ENCODE measurements at places on chromosomes 12 and 14.
A peak's percentile ranks its signal among the peaks of the same experiment; 100 is the strongest.

DNA sequence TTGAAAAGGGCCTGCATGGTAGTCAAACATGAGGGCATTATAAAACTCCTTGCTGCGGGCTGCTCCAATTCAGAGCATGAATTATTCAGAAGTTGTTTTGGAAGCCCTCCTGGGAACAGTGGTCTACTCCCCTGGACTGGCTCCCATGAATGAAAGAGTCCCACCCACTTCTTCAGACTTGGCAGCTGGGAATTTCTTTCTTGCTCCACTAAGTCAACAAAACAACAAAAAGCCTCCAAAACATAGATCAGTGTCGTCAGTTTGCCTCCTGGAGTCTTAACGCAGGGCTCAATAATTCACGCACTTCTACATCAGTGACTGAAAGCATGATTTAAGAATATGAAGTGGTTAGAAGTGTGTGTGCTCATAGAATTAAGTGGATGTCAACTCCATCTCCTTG lies 37.9 kb downstream of the AKAP6 start:
- no peak for DNase-seq

DNA sequence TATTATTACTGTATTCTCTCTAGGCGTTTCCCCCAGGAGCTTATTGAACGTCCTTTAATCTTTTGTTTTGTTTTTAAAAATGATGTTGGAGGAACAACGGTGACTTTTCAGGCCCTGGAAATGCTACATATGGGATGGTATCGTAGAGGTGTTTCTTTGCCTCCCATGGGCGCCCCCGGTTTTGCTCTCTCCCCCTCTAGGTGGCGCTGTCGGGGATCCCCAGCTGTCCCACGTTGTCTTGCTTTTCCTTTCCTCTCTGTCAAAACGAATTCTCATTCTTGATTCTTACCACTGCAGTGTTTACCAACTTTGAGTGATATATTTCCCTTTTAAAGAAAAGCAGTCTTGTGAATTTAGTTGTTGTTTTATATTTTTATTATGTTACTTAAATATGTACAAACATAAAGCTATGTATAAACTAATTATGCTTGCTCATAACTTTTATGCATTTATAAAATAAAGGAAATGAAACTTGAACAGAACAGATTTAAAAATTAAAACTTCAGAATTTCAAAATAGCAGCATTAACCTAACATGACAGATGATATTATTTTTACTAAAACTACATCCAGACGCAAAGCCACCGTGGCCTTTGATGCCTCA lies 171.9 kb downstream of the RGS6 start:
- peak; percentile 39 for DNase-seq

DNA sequence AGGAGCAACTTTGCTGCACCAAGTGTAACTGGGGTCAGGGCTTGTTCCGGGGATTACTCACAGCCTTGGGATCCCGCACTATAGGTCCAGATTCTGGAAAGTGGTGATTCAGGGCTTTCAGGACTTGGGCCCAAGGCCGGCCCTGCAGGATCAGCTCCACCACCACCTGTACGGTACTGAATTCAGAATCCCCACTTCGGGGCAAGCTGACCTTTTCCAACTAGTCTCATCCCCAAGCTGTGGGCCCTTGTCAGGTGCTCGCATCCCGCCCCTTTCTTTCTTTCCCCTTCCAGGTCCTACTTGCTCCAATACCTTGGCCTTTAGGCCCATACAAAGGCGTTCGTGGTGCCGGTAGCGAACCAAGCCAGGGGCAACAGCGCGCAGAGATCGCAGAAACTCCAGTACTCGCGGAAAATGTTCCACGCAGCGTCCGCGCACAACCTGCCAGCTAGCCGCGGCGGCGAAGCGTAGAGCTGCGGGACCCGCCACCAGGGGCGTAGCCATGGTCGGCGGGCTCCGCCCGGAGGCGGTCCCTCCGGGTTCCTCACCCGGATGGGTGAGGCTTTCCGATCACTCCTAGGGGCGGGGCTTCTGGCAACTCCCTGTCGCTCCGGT lies 487 bp downstream of the TINF2 start:
- DNase-seq = peak; percentile 97

GRCh38 chr12:130385193-130385592 lies 47.5 kb downstream of the PIWIL1 start:
- no peak for DNase-seq

- DNase-seq = no peak
Observed at GRCh38 chr12:42985506-42985905, 396.0 kb upstream of the PRICKLE1 start.

DNA sequence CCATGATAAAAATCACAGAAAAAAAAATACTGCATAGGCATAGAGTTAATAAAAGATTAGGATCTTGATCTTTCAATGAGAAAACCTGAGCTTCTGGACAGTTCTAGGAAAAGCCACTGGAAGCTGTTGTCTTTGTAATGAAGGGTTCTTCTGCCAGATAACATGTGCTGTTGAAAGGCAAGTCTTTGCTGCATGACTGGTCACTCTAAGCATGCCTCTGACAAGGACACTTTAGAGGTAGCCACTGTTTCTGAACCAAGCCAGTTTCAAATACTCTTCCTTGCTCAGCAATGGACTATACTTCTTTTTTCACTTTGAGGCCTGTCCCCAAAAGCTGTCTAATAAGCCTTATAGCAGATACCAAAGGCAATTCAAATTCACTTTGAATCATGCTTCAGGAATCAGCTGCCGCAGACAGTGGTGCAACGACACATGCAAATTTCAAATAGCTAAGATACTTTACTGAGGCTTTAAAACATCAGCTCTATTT lies 70.2 kb downstream of the BTG1 start:
- no peak for DNase-seq

GRCh38 chr12:92571844-92572543 lies 130.8 kb upstream of the PLEKHG7 start:
- no peak for DNase-seq

DNA sequence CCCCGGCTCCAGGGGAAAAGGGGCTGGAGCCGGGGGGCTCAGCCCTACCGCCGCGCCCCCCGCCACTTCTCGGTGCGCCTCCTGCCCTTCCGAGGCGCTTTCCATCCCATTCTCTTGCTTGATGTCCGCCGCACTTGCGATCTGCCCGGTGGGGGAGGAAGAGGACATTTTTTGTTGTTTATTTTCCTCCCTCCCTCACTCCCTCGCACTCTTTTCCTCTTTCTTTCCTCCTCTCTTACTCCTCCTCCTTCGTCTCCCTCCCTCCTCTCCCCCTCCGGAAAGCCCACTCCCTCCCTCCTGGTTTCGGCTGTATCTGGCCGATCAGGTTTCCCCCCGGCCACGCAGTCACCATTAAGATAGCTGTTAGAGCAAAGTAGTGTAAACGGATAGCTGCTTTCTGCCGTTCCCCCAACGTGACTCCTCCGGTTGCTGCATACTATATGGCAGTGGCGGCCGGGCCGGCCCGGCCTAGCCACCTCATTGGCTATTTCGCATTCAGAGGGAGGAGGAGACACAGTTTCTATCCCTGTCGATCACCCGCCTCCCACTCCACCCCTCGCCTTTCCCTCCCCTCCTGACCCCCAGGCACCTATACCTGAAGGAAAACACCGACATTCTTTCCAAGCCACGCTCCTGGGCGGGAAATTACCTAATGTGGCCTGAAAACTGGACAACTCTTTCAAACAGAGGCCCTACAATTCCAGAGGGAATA lies at the start of gene SIX4:
Gene SIX4 (minus strand): TSS at position 445 of the 712 bp plus-strand sequence. CDS start 277 bp downstream, at position 168.
- DNase-seq = peak; percentile 60

- no peak for DNase-seq
Observed at GRCh38 chr14:81311141-81311540, 89.0 kb downstream of the STON2 start.

DNA sequence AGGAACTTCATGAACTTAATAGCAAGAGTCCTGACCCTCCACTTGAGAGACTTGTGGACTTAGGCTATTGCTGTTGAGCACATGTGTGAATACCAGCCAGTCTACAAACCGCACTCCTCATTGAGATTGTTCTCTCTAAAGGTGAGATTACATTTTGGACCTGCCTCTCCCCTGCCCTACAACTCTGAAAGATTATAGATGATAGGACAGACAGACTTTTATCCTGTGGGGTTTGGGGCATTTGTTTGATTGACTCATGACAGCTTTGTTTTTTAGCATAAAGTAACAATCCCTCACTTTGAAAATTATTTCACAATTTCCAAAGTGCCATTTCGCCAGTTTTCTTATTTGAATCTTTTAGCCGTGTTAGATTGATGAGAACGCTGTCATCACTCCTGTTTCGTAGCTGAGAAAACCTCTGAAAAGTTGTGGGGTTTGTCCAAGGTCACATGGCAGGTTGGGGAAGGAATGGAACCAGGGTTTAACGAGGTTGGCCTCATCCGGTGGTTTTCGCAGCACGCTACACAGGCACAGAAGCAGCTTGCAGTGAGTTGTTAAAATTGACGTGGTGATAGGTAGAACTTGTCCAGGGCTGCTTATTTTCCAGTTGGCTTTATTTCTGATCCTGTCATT lies 836 bp downstream of the EVL start:
- DNase-seq = peak; percentile 52

DNA sequence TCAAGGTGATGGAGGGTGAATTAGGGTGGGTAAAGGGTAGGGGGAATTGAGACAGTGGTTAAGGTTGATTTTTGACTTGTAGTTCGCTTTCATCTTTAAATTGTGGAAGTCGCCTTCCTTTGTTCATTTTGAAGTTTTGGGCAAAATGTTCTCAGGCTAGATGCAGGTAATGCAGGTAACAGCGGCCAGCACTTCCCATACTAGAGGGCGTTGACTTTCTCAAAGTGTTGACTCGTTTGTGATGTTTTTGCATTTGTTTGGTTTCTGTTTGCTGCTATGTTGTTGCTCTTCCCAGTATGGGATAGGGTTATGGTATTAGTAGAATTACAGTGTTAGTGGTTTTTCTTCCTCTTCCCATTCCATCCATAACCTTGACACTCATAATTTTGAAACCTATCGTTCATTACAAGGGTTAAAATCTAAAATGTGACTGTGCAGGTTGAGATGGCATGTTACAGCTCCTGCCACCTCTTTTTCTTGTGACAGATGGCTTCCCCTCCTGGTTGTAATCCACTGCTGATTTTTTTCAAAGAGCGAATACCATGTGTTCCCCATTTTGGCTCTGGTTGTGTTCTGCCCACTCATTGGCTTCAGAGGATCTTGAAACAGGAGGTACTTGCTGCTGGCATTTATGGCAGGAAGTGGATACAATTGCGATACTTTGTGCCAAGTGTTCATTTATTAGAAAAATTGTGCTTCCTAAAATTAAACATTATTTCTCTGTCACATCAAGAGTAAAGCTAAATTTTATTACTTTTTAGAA lies 57.1 kb downstream of the ERC1 start:
- no peak for DNase-seq

GRCh38 chr12:6840761-6841515 lies at the start of gene GNB3:
Gene GNB3 (plus strand): TSS chr12:6840925. CDS start chr12:6841288, 363 bp downstream.
- DNase-seq = no peak

DNA sequence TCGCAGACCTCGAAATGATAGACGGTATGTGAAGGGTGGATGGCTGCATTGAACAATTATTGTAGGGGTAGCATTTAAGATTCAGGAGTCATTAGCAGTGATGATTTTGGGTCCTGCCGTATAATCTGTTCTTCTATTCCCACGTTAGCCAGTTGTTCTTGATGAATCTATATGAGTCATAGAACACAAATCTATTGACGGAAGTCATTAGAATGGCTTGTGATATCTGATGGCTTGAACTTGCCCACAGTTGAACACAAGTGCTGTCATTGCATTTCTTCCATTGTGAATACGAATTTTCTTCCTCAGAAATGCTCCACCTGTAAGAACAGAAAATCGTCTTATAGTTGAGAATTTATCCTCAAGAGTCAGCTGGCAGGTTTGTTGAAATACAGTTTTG lies 1.9 kb downstream of the SRSF5 start:
- DNase-seq = no peak

DNA sequence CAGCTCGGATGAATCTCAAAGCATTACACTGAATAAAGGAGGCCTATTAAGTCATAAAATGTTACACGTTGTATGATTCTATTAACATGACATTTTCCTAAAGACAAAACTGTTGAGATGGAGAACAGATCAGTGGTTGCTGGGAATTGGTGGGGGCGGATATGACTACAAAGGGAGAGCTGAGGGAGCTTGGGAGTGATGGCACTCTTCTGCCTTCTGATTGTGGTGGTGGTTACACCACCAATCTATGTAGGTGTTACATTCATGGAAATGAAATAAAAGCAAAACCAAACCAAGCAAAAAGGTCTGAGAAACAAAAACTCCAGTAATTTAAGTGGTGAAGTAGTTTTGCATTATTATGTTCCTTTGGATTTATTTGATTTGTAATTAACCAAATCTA lies 16.4 kb upstream of the EVL start:
- no peak for DNase-seq

- DNase-seq = peak; percentile 17
Observed at GRCh38 chr14:34931206-34931605, 51.6 kb upstream of the SRP54 start.

- DNase-seq = no peak
Observed at GRCh38 chr12:27552886-27553560, 29.0 kb downstream of the PPFIBP1 start.

- no peak for DNase-seq
Observed at GRCh38 chr14:26320886-26321285, 276.9 kb downstream of the NOVA1 start.

- no peak for DNase-seq
Observed at GRCh38 chr12:50218386-50218785, 51.2 kb upstream of the CERS5 start.

DNA sequence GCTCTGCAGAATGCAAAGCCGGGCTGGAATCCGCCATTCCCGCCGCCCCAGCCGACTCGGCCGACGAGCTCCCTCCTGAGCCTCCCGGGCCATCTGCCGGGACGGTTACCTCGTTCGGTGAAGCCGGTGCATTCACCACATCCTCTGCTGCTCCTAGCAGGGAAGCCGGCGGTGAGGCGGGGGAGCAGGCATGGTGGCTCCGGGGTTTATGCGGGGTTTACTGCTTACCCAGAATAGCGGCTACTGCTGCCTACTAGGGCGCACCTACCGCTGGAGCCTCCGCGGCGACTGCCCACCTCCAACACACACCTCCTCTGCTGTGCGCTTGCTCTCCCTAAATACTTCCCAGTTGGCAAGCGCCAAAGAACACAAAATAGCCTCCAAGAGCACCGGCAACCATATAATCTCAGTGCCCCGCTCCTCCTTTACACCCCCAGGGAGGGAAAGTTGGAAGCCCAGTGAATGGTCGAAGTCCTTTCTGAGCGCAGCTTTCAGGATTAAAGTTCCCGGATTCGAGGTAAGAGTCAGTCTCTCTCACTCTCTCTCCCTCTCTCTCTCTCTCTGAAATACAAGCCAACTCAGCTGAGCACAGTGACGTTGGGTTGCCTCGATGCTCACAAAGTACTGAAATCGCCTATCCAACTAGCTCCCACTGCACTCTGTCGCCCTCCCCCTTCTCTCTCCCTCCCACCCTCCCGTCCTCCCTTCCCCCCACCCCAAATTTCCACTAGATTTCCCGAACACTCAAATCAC lies at the start of gene TBX5:
Gene TBX5 (minus strand): TSS at position 626 of the 753 bp plus-strand sequence. CDS start 2,246 bp downstream, outside the sequence.
- no peak for DNase-seq

GRCh38 chr12:47280543-47281300 lies 201.0 kb upstream of the AMIGO2 start:
- DNase-seq = no peak

- DNase-seq = no peak
Observed at GRCh38 chr12:76562130-76562529, 2.6 kb upstream of the OSBPL8 start.
